ENCODE measurements at places on chromosomes 5 and 9.

DNA sequence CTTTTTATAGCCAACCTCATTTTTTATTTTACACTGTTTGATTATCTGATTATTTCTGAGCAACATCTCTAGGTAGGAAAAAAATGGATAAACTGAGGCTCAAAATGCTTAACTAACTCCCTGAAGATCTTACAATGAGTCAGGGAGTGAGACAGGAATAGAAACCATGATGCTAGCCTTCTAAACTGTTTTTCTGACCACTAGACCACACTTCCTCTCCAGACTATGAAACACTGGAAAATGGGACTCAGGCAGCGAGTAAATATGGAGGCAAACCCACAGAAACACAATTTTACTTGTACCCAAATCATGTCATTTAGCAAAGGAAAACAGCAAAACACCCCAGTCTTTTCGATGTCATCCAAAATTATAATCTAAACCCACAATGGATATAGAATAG, 129.9 kb upstream of the ANKH start:
- DNase-seq = no peak

GRCh38 chr9:127898433-127899127, 823 bp downstream of the ST6GALNAC6 start:
- DNase-seq = no peak

DNA sequence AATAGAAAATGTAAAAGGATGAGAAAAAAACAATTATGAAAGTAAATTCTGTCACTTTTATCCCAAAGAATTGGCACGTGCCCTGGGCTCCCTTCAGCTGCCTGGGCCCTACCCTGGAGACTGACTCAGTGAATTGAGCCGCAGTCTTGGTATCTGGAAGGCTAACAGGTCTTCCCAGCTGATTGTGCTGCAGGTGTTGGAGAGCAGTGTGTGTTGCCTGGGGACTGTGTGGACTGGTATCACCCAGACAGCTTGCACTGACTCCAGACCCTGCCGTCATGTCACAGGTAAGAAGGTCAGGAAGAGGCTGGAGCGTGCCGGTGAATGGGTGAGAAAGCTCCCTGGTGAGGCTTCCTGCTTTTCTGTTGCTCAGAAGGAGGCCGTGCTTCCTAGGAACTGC, 83.3 kb downstream of the AOPEP start:
- DNase-seq = no peak

DNA sequence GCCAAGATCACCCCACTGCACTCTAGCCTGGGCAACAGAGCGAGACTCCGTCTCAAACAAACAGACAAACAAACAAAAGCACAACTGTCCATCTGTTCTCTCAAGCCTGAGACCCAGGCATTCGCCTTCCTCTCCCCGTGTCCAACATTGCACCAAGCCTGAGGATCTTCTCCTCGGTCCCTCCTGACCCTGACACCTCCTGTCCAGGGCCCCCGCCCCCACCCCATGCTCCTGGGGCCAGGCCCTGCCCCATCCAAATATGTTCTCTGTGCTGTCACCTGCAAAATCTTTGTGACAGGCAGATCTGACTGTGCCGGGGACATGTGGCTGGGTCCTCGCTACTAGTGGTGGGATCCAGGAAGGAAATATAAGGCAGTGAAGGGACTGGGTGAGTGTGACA, 33.4 kb upstream of the UNC5A start:
- DNase-seq = no peak

GRCh38 chr9:115694014-115694413, 459.6 kb upstream of the PAPPA start:
- peak; percentile 54 for DNase-seq

GRCh38 chr9:133826289-133827085, 88.3 kb upstream of the SARDH start:
- DNase-seq = no peak

- no peak for DNase-seq
Measured at GRCh38 chr5:119551819-119552218, 77.5 kb upstream of the FAM170A start.

GRCh38 chr9:114169029-114169951, 14.0 kb downstream of the COL27A1 start:
- DNase-seq = no peak

GRCh38 chr9:80447876-80448275, 876.1 kb downstream of the TLE4 start:
- no peak for DNase-seq

DNA sequence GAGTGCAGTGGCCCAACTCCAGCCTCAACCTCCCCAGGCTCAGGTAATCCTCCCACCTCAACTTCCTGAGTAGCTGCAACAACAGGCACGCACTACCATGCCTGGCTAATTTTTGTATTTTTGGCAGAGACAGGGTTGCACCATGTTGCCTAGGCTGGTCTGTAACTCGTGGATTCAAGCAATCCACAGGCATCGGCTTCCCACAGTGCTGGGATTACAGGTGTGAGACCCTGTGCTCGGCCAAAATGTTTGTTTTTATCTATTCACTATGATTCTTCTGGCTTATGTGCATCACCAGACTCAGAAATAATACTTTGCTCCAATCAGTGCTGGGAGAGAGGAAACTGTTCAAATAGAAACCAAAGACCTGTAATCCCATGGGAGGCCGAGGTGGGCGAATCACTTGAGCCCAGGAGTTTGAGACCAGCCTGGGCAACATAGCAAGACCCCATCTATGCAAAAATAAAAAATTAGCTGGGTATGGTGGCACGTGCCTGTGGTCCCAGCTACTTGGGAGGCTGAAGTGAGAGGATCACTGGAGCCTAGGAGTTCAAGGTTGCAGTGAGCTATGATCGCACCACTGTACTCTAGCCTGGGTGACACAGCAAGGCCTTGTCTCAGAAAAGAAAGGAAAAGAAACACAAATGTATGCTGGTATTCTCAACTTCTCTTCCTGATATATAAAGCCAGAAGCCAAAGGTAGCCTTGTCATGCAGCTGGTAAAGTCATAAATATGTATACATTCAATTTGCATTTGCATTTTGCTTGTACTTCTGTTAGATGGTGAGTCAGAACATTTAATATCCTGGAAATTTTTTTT, 4.5 kb downstream of the PIP5K1B start:
- no peak for DNase-seq

DNA sequence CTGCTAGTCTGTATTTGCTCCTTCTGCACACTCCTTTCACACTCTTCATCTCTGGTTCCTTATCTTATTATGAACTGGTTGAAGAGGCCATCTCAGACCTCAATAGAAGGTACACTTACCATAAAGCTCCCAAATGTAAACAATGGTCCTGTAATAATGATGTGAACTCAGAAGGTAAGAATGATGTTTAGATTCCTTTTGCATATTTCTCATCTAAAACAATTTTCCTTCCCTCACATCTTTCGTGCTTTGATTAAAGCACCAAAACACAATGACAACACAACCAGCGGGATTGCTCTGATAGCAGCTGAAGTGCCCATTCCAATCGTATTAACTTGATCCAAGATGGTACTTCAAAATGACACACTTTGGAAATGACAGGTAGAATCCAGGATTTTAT, 34.3 kb downstream of the NFIB start:
- no peak for DNase-seq

- DNase-seq = no peak
Measured at GRCh38 chr5:120258123-120258522, 206.0 kb upstream of the PRR16 start.

- DNase-seq = no peak
Measured at GRCh38 chr9:120137186-120137840, 442.7 kb downstream of the CDK5RAP2 start.

DNA sequence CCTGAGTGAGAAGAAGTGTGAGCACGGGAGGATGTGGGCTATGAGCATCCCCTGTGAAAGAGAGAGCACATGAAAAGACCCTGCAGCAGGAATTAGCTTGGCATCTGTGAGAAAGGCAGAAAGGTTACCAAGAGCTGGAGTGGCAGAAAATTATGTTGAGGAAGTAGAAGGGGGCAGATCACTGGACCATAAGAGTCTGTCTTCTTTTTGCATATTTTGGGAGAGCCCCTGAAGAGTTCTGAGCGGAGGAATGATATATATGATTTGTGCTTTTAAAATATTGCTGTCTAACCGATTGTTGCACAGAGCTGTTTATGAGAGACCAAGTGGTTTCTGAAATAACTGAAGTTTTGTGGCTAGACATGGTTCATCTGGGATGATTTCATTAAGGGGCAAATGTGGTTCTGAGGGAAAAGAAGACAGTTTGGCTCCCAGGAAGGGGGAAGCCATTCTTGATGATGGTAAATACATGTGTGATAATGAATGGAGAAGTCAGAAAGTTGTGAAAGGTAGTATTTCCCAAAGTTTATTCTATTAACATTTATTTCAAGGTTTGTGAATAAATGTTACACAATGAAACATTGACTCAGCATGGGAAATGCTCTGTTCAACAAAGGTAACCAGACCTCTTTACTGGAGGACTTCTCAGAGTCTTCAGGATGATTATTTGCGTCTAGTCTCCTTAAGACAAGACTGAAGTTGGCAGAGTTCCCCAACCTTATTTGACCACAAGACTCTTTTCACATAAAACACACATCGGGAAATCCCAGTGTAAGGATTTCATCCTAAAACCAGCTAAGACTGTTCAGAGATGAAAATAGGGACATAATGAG, 31.5 kb upstream of the ADRB2 start:
- no peak for DNase-seq

DNA sequence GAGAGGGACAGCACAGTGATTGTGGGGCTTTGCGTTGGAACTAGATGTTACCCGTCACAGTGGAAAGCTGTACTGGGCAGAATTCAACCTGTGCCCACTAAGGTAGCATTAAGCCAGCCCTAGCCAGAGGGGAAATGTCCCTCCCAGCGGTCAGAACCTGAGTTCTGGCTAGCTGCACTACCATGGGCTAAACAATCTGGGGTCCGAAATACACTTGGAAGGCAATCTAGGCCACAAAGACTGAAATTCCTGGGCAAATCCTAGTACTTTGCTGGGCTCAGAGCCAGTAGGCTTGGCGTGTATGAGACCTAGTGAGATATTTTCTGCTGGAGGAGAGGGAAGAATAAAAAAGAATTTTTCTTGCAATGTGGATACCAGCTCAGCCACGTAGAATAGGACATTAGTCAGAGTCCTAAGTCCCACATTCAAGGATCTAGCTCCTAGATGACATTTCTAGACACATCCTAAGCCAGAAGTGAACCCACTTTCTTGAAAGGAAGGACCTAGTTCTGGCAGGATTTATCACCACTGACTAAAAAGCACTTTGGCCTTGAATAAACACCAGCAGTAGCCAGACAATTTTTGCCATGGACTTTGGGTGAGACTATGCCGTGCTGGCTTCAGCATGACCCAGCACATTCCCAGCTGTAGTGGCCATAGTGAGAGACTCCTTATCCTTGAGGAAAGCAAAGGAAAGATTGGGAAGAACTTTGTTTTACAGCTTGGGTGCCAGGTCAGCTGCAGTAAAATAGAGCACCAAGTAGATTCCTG, 618.0 kb downstream of the BRINP1 start:
- DNase-seq = no peak

- DNase-seq = no peak
Measured at GRCh38 chr5:83036991-83037575, 40.1 kb downstream of the TMEM167A start.

GRCh38 chr9:1536522-1537170, 478.5 kb upstream of the SMARCA2 start:
- DNase-seq = no peak

DNA sequence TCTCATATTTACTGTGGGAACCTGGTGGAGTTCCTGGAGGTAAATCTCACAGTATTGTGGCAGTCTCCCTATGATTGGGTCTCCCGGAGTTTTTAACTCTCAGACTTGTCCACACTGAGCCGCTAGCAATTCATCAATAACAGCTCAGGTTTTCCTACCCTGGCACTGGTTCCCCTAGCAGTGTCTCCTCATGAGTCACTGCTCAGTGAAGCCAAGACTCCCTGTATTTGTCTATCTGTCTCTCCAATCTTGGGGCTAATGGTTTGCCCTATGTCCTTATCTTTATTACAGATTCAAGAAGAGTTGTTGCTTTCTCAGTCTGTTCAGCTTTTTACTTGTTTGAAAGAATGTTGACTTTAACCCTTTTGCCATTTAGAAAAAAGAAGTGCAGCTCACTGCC, 176.7 kb upstream of the FGF10 start:
- no peak for DNase-seq

- DNase-seq = no peak
Measured at GRCh38 chr9:137014776-137015539, 13.1 kb downstream of the ABCA2 start.

DNA sequence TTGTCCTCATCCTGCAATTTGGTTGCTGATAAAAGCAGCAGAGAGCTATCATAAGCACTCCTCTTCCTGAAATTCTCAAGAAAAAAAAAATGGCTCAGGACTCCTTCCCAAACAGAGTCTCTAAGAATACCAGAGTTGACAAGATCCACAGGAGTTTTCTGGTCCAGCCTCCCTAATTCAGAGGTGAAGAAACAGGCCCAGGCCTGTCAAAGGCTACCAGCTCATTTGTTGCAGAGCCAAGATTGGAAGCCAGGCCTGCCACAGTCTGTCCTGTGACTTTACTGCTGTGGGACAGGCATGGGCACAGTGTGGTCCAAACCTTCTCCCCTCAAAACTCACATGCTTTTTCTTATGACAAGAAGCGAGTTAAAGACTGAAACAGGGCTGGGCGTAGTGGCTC, 41.5 kb downstream of the NIPSNAP3B start:
- no peak for DNase-seq

GRCh38 chr5:179821298-179822058, 773 bp downstream of the SQSTM1 start:
- DNase-seq = peak; percentile 76

DNA sequence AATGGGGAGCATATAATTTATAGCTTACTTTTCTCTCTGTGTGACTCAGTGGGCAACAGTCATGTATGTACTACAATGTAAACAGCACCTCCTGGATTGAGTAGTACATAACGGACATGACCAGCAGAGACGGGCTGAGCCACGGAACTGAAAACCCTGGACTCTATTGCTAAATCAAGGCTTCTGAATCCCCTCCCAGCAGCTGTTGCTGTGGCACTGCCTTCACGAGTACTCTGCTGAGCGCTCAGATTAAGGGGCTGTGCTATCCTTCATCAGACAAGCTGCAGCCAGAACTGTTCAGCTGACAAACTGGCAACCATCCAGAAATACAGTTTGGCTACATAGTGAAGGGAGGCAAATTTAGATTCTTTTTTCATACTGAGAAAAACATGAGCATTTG, 131.3 kb upstream of the CCDC180 start:
- DNase-seq = no peak

GRCh38 chr5:167248257-167248656, 1043.2 kb upstream of the WWC1 start:
- no peak for DNase-seq

DNA sequence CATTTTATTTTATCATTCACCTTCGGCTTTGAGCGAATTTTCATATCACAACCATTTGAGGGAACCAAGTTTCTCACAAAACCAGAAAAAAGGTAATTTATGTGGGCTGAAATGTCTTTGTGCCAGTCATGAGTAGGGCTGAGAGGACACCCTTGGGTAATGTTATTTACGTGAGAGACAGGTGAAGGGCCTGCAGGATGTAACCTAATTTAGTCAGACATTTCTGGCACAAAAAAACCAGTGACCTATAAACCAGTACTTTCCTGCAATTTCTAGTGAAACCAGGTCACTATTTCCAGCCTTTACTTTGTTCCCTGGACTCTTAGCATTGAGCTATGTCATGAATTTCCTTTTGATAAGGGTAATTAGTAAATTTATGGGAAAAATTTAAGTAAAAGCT, 17.2 kb upstream of the CCDC112 start:
- no peak for DNase-seq

All from WTC11 (cell line).